ENCODE measurements at places on chromosomes 7 and 10.

DNA sequence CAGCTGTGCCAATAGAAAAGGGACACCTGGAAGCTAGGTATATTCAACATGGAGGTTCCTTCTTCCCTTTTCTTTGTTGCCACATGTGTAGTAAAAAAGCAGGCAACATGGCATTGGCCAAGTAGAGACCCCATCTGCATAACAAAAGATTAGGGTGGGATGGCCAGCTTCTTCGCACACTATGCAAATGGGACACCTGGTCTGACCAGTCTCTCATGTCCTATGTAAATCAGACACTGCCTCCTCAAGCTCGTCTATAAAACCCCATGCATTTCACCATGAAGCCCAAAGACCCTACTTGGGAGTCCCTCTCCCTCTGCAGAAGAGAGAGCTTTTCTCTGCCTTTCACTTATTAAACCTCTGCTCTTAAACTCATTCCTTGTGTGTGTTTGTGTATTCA lies 53.9 kb downstream of the MYL10 start:
- no peak for DNase-seq

GRCh38 chr10:118307220-118307619 lies 34.9 kb downstream of the FAM204A start:
- no peak for DNase-seq

DNA sequence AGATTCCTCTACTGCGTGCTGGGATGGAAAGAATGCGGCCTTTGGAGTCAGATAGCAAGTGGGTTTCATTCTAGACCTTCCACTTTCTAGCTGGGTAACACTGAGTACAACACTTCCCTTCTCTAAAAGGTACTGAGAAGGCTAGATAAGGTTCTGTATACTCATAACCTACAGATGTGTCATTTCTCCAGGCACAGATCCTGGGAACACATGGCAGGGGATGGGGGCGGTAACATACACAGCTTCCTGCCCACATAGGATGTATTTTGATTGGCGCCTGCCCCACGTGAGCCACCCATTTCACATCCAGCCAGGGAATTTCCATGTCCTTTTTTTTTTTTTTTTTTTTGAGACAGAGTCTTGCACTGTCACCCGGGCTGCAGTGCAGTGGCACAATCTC lies 31.8 kb downstream of the KLRG2 start:
- no peak for DNase-seq

DNA sequence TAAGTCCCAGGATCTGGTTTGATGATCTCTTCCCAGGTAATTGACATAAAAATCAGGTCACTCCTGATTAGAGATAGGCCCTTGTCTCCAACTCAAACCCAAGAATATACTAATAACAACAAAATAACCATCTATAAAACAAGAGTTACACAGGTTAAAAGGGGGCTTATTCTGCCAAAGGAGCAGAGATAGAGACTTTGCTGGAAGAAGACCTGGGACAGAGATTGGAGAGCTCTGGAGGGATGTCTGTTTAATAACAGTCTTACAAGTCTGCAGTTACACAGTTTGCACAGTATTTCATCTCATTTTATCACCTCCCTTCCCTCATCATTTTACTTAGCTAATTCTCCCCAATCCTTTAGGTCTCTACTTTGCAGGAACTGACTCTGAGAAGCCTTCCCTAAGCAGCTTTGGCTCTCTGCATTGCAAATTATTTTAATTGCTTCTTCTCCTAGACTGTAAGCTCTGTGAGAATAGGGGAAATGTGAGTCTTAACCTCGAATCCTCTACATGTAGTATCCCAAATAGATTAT lies 3.7 kb upstream of the ZNF438 start:
- DNase-seq, result no peak

GRCh38 chr10:31884386-31884785 lies 44.2 kb downstream of the ARHGAP12 start:
- DNase-seq, result no peak

- peak; percentile 47 for DNase-seq
Measured at GRCh38 chr7:16989811-16990413, 108.1 kb upstream of the AGR3 start.

GRCh38 chr10:131779661-131780394 lies 121.0 kb upstream of the PPP2R2D start:
- no peak for DNase-seq

GRCh38 chr7:139655305-139655704 lies 122.5 kb downstream of the HIPK2 start:
- DNase-seq, result no peak

GRCh38 chr10:80414142-80414895 lies 6.0 kb downstream of the PRXL2A start:
- DNase-seq, result no peak

DNA sequence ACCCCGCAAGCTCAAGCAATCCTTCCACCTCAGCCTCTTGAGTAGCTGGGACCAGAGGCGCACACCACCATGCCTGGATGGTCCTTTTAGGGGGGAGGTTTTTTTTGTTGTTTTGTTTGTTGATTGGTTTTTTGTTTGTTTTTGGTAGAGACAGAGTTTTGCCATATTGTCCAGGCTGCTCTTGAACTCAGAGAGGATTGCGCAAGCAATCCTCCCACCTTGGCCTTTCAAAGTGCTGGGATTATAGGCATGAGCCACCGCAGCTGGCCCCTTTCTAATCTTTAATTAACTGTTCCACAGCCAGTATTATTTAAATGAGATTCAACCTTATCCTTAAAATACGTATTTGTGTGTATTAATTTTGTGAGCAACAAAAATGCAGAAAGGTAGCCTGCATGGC lies 65.8 kb downstream of the SLC13A1 start:
- DNase-seq, result no peak

DNA sequence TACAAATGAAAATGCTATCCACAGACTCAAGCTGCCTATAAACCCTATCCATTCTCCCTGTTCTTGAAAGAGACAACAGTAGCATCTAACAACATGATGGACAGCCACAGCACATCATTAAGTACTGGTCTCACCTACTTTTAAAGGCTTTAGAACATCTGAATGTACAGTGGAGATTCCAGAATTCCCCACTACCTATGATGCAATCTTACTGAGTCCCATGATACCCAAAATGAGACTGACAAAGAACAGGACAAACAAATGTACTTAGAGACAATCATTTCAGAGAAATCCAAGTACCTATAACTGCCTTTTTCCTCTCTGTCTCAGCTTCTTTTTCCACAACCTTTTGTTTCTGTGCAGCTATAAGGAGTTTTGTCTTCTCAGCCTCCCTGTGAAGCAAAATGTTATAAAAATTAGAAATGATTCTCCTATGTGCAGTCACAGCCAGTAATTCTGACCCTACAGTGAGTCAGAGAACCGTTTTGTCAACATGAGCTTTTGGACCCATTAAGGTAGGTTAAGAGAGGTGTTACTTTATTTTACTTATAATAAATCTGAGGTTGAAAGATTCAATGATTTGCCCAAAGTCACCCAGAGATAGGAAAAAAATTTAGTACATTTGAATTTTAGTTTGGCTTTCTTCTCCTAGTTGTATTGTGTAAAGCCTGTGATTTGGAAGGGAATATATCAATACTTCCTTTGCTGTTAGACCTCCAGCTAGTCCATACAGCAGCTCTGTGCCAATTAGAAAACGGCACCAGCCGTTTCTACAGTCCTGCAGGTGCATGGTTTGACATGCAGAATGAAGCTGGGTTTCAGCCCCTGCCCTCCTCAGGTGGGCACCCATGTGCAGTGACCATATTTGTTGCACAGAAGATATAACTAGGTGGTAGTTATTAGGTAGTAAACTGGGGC lies 21.9 kb downstream of the ERLIN1 start:
- DNase-seq, result no peak

DNA sequence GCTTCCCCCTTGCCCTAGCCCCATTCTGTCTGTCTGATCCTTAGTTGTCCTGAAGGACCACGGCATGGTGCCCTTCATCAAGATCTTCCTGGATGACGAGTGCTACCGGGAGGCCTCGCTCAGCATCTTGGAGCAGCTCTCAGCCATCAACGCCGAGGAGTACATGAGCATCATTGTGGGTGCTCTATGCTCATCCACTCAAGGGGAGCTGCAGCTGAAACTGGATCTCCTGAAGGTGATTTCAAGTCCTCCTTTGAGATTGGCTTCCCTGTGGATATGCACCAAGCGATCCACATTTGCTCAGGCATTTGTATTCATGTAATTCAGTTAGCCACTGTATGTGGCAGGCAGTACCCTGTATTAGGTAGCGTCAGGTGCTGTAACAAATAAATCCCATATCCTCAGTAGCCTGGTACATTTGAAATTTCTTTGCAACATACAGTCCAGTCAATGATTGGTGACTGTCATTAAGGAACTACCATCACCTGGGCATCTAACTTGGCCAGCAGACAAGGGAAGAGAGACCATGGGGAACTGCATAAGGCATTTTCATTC lies 51.2 kb downstream of the WDFY4 start:
- DNase-seq, result no peak

- DNase-seq, result no peak
Measured at GRCh38 chr7:97015279-97015678, 9.4 kb downstream of the DLX5 start.

DNA sequence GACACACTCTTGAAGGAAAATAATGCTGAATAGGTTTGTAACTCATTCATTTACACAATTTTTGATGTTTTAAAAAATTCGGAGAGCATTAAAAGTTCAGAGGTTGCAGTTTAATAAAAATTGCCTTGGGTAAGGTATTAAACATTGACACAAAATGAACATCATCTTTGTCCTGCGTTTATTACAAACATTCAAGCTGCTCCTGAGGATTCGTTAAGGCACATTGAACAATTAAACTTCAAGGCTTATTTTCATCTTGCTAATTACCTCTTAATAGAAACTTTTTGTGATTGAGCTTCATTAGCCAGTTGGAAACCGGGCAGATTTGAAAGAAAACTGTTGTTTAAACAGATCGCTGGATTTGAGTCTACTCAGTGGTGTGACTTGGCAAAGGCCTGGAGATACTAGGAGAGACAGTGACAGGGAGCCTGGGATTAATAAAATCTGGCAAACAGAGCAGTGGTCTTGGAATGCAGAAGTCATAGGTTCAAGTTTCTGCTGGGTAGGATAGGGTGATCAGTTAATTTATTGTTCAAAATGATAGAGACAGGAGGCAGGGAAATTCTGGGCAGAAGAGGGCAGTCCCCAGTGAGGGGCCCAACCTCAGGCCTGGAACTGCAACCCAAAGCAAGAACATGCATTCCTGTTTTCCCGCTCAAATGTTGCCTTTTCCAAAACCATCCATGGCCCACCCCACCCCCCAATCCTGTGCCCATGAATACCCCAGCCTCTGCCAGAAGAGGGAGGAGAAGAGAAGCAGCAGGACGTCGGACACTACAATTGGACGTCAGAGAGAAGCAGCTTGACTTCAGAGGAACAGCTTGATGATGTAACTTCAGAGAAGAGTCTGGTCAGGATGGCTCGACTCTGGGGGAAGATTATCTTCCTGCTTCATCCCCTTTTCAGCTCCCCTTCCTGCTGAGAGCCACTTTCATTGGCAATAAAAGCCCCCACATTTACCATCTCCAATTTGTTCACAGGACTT lies 43.5 kb upstream of the SLC35G1 start:
- DNase-seq, result no peak

- DNase-seq, result no peak
Measured at GRCh38 chr10:34567659-34568253, 247.3 kb downstream of the PARD3 start.

GRCh38 chr10:54614072-54614471 lies 187.0 kb downstream of the PCDH15 start:
- DNase-seq, result no peak

- DNase-seq, result no peak
Measured at GRCh38 chr10:27998178-27998953, 513 bp downstream of the ODAD2 start.
